ENCODE measurements at places on chromosomes 5 and 9.

DNA sequence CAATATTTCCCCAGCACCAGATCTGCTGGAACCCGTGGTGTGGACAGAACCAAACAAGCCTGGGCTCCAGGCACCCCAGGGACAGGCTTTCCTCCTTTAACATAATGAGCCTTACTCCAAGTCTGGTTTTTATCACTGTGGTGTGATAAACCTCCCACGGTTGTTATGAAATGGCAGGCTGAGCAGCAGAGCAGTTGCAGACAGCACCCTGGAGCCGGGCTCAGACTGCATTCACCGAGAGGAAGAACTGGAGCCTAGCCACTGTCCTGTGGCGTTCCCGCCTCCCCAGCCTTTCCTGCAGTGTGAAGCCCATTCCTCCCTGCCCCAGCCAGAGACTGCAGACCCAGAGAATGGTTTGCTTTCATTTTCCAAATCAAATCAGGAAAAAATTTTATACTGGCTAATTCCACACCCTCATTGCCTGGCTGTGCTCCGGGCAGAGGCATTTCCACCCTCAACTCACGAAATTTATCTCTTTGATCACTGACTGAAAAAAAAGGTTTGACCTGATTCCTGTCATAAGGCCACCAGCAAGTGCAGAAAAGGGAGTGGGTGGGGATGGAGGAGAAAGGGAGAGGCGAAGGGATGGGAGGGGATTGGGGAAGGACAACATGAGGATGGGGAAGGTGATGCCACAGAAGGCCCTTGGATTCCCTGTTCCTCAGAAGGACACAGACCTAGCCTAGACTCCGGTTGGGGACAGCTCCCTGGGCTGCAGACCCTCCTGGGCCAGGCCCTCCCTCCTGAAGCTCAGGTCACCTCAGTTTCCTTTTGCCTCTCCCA is 18.9 kb downstream of the IPPK start:
- DNase-seq = no peak

DNA sequence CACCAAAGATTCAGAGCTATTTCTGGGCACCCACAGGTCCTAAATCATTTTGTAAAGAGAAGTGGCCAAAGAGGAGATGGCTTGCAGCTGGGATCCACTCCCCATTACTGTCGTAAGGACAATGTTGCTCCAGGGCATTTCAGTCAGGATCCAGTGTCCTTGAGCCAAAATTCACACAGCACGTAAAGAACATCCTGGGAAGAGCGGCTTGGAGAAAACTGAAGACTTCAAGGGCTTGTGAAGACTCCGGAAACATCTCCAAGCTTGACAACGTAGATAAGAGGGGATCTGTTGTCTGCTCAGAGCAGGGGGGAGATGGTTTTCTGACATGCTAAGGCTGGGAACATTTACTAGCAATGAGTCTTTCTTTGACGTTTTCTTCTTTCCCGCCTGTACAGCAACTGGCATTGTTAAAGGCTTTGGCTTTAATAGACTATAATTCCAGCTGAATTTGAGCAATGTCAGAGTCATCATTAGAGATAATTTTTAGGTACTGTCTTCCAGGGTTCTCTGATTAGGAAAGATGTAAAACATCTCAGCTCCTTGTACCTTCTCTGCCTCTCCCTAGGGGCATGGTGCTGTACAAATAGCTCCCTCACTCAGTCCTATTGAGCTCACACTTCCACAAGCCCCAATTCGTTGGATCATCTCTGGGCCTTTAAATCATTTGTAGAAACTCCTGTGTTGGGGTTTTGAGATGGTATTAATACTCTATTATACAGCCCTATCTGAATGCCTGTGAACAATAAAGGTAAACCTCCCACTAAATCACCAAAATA is 39.7 kb downstream of the EGFLAM start:
- no peak for DNase-seq

DNA sequence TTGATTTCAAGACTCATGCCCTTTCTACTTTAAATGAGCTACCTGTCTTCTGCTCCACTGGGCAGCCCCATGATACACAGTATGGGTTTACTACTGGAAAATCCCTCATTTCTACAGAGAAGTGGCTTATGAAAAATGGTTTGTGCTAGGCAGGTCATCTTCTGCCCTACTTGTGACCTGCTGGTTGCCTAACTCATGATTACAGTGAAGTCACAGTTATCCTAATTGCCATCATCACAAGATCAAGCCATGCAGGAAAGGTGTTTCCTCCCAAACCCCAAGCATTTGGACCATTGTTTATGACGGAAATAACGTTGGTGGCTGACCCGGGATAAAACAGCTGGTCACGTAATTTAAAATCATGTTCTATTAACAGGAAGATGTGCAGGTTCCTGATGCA is 330.6 kb downstream of the ACTL7B start:
- no peak for DNase-seq

GRCh38 chr5:56532466-56532865 is 282.9 kb upstream of the MAP3K1 start:
- no peak for DNase-seq

Data from activated CD4-positive, alpha-beta memory T cell treated with anti-CD3 and anti-CD28 coated beads, Interleukin-2, amount 10 ng/mL, durations not matched to agents 7 days and 5 days (primary cell).